ENCODE measurements at places on chromosomes 5 and 9.

DNA sequence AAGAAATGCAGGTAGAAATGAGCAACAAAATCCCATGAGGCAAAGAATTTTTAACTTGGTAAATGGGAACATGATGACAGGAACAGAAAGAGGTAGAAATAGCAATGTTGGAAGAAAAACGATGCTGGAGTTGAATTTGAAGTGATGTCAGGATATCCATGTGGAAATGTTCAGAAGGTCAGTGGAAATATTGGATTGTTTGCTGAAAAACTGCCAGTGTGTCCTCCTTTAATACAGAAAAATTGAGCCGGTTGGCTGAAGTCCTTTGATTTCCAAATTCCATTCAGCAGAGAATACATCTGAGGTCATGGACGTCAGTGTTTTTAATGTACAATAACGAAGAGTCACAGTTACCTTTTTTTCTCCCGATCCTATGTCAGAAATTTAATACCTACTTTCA is 110.0 kb upstream of the DMAC1 start:
- no peak for DNase-seq

- no peak for DNase-seq
These were observed 61.1 kb upstream of the CCL21 start for GRCh38 chr9:34771007-34771406.

DNA sequence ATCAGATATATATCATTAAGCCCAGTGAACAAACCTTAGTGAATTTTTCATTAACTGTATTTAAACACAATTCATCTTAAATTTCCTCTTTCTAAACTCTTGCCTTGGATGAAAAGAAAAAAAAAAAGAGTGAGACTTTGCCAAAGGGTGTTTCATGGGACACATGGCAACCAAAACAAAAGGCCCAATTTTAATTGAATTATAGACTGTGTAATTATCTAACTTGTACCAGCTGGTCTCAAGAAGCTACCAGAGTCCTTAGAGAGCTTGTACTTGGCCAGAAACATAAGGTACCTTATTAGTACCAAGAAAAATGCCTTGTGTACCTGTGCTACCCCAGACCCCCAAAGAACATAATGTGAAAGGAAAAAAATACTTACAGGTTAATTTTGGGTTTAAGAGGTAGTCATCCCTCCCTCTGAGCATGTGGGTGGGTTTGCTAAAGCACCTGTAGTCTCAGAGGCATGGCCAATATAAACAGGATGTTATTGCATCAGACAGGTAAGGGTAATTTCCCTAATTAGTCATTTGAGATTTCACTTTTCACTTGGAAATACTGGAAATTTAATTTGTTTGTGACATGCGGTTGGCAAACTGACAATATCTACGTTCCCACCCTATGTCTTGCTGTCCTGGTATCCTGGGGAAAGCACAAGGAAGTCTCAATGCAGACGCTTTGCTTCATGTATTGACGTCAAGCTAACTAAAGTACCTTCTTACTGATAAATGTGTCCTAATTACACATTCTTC is 90.1 kb downstream of the SNCAIP start:
- no peak for DNase-seq

GRCh38 chr5:34869256-34869655 is 30.3 kb downstream of the TTC23L start:
- no peak for DNase-seq

DNA sequence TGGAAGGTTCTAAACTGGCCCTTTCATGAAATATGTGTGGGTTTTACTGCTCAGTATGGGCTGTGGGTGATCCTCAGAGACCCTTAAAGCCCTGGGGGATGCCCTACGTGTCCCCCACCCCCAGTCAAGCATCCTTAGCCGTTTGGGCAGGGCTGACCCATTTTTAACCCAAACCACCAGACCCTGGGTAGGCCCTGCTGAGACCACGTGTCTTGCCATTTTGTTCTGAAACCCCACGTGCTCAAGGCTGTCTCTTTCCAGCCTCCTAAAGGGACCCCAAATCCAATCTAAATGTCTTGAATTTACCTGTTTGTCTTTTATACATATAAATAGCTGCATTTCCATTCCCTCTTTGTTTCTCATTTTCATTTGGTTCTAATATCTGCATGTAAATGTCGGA is 94.9 kb downstream of the PAX5 start:
- no peak for DNase-seq

- DNase-seq: no peak
These were observed at the start of gene ARSB for GRCh38 chr5:78985116-78985724. ARSB (minus strand) TSS chr5:78985310; CDS start chr5:78985248, 62 bp downstream.

DNA sequence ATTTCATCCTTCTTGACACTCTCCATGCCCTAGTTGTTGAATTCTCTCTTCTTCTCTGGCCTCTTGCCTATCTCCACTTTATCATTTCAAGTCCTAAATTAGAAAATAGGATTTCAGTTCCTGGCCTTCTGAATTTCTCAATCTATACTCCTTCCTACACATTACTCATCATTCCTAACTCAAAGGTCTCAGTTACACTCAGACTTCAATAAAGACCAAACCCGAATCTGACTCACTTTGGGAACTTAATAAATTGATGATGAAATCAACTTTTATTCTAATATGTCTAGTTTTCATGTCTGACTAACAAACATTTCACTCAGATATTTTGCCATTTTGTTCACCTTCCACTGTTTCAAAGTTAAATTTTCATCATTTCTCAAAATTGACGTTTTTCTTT is 113.6 kb upstream of the TSLP start:
- DNase-seq: no peak

- peak; percentile 43 for DNase-seq
These were observed 268.1 kb downstream of the EFNA5 start for GRCh38 chr5:107402434-107403227.

- DNase-seq: no peak
These were observed 1.2 kb downstream of the DUSP1 start for GRCh38 chr5:172769616-172770373.

GRCh38 chr5:43117092-43117491 is 3.6 kb upstream of the ZNF131 start:
- no peak for DNase-seq

- DNase-seq: no peak
These were observed 41.7 kb downstream of the UNC5A start for GRCh38 chr5:176851871-176852658.

- DNase-seq: no peak
These were observed 58.1 kb downstream of the ICE1 start for GRCh38 chr5:5480481-5481111.

GRCh38 chr5:78843436-78843835 is 141.7 kb downstream of the ARSB start:
- no peak for DNase-seq

DNA sequence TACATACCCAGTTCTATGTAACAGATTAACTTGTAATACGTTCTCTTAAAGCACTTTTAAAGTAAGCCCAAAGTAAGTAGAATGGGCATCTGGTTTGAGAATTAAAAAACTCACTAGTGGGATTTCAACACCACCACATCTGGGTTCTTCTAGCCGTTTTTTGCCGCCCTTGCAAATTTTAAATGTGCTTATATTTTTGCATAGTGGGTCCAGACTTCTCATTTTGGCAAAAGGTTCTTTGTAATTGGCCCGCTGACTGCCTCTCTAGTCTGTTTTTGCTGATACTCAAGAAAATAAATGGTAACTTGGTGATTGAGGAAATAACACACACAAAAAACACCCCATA is 582 bp upstream of the FBXO4 start:
- no peak for DNase-seq

GRCh38 chr5:111946556-111946955 is 189.6 kb upstream of the NREP start:
- no peak for DNase-seq

DNA sequence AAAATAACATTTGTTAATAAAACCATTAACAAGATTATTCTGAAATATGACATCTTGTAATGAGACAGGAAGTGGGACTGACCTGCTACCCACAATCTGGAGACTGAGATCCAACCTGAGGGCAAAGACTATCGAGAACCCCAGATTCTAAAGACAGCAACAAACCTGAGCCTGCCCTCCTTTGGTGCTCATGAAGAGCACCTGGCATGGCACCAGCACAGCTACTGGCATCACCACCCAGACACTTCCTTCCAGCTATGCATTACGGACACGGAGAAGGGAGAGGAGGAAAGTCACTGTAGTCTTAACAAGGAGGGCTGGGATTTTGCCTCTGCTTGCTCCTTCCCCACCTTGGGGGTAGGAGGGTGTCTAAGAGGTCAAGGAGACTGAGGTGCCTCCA is 105.5 kb downstream of the AUH start:
- DNase-seq: no peak

DNA sequence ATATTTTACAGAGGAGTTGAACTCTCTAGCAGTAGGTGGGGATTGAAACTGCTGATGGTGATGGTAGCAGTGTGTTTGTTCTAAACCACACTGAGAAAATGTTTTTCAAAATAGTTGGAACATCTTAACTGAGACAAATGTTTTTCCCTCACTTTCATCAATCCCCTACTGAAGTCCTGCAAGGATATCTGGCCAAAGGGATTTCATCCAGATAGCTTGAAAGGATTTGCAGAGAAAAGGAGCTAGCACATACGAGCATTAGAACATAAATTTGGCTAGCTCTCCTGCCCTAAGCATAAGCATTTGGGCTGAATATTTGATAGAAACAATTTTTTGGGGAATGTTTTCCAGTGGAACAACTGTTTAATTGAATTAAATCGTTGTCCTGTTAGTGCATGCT is 153.9 kb downstream of the CDH9 start:
- DNase-seq: no peak

DNA sequence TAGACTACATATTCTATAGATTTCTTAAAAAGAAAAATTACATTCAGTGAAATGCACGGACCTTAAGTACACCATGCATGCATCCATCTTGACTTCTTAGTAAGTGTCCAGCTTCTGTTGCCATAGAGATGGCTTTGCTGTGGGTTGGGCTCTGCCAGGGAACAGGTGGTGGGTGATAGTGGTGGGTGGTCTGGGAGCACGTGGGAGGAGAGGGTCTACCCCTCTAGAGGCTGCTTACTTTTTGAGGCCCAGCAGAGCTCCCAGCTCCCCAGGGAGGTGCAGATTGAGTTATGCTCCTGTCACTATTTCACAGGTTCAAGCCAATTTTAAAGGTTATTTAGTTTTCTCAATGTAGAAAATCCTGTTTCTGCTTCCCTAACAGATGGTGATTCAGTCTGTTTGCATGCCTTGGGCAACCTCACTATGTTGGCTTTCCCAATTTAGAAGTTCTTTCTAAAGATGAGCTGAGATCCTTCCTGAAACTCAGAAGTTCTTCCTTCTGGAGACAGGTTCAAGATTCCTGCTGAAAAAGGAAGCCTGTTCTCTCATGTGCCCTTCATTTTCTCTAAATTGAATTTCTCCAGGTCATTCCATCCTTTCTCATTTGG is 107.4 kb upstream of the LHFPL2 start:
- no peak for DNase-seq

DNA sequence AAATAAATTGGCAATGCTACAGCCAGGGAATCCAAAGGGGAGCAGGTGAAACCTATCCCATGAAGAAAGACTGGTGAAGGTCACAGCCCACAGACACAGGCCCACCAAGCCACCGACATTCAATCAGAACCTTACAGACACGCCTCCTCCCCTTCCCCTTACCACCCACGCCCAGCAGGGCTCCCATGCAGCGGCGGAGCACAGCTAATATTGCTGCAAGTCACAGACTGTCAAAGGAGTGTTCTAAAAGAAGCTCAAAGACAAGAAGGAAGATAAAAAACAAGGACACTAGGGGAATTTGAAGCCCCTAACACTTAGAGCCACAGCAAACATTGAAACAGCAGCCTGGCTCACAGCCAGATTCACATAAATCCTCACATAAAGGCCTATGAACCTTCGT is 91.2 kb downstream of the MED10 start:
- no peak for DNase-seq

DNA sequence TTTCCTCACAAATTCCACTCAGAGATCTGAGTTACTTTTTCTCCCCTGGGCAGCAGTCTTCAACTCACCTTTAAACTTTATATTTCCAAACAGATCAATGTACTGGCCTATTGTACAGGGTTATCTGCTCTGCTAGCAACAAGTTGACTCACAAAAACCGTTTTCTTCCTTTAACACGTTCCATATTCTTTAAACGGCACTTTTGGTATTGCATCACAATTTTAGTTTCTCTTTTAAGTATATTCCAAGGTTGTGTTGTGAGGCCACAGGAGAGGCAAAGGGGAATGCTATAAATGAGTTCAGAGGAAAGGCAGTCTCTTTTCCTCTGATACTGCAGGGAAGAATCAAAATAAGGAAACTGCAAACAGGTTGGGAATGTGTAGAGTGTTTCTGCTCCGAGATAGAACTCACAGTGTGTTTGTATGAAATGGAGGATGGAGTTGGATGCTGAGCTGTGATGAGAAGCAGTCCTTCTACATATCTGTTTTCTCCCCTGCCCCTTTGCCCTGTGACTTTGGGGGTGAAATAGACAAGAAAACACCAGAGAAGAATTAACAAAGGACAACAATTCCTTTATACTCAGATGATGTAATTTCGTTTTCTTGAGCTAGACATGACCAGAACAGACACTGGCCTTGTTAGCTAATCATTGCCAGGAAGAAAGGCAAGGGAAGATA is 9.9 kb upstream of the ALDOB start:
- DNase-seq: no peak

DNA sequence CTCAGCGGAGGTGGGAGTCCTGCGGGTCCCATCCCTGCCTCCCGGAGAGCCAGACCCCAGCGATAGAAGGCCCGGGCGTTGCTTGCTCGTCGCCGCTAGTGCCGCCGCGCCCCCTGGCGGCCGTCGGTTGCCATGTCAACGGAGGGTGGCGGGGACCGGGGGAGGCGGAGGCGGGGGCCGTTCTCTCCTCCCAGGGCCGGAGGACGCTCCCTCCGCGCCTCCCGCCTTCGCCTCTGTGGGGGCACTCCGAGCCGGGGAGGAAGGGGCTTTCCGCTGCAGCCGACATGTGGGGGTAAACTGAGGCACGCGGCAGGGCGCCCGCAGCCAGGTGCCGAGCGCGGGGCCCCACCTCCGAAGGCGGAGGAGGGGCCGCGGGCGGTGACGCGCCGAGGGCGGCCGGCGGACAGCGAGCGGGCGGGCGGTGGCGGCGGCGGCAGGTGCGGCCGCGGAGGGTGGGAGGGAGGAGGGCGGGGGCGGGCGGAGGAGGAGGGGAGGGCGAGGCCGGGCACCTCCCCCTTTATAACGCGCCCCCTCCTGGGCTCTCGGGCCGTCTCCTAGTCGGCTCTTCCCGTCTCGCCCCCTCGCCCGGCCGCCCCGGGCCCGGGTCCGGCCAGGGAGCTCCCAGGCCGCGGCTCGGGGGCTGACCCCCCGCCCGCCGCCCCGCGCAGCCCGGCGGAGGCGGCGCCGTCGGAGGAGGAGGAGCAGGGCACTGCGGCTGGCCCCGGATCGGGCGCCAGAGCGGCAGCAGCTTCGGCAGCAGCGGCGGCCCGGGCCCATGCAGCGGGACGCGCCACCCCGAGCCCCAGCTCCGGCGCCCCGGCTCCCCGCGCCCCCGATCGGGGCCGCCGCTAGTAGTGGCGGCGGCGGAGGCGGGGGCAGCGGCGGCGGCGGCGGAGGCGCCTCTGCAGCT is 556 bp upstream of the CDK9 start:
- peak; percentile 60 for DNase-seq

- no peak for DNase-seq
These were observed 33.5 kb upstream of the ZSWIM6 start for GRCh38 chr5:61298580-61298979.

DNA sequence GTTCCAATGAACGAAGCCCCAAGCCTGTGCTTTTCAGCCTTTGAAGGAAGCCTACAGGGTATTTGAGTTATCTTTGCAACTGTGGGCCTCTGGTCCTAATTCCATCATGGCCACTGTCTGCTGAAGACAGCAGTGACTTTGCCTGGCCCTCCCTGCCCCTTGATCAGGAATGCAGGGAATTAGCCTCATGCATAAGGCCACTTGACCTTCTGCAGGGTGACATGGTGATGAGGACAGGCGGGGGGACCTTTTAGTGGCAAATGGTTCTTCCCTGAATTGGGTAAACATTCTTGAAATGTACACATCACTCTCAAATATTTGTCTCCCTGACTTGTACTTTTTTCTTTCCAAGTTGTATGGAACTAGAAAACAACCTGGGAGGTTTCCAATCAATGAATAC is 25.2 kb upstream of the XPA start:
- no peak for DNase-seq

All from NCI-H2107 (cell line).